ENCODE measurements at places on chromosomes 5 and 9.

DNA sequence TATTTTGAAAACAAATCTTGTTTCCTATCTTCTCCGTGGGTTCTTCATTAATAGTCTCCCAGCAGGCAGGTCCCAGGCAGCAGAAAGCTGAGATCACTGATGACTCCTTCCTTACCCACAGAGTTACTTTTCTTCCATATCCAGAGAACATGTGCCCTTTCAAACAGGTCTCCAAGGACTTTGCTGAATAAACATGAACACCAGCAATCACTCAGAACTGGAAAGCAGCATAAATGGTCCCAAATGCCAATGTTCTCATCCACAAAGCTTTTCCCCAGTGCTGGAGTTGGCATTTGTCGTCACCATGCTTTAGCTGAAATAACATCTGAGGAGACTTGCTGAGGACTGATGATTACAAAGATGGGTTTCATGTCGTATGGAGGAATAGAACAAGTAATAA lies 134.0 kb downstream of the YIPF5 start:
- DNase-seq: no peak

- DNase-seq: no peak
Observed at GRCh38 chr9:121885345-121885901, 207.7 kb downstream of the TTLL11 start.

GRCh38 chr9:72788966-72789735 lies 163.7 kb downstream of the ALDH1A1 start:
- no peak for DNase-seq

DNA sequence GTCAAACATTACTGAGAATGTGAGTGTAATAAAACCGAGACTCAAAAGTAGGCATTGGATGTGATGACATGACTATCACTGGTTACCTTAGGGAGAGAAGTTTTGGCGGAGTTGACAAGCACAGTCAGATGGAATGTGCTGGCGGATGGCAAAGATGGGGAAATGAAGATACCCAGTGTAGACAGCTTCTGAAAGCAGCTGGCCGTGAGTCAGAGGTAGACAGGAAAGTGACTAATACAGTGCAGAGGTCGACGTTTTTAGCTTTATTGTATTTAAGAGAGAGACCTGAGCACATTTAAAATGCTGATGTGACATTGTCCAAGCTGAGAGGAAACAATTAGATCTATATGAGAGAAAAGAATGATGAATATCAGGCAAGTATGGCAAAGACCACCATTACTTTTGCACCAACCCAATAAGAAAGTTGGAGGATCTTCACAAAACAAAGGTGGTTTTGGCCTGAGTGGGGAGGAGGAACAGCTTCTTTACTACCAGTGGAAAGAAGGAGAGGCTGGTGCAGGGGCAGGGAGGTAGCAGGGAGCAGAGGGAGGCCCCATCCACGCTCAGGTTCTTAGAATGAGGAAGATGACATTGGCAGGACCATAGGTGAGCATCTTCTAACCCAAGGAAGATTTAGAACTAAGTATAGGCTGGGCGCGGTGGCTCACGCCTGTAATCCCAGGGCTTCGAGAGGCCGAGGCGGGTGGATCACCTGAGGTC lies 36.7 kb upstream of the KCNIP1 start:
- peak; percentile 4 for DNase-seq

GRCh38 chr9:15909297-15909696 lies 356.5 kb downstream of the CCDC171 start:
- DNase-seq: no peak

GRCh38 chr9:95740217-95741004 lies 135.1 kb upstream of the ERCC6L2 start:
- DNase-seq: no peak

GRCh38 chr5:179177711-179178575 lies 117.8 kb downstream of the ZNF354C start:
- DNase-seq: no peak

DNA sequence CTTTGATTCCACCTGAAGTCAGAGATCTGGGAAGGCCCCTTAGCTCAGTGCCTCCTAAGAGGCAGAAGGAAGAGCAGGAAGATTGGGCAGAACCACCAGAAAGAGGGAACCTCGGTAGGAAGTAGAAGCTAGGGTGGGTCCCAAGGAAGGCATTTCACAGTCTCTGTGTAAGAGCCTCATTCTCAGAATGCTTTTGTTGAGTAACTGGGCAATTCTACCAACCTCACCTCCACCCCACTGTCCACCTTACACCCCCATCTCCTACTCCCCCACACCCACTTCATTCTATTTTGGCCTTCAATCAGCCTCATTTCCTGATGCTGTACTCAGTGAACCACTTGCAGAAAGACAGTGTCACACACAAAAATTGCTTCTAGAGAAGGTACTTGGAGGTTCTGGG lies 3.5 kb downstream of the HBEGF start:
- no peak for DNase-seq

DNA sequence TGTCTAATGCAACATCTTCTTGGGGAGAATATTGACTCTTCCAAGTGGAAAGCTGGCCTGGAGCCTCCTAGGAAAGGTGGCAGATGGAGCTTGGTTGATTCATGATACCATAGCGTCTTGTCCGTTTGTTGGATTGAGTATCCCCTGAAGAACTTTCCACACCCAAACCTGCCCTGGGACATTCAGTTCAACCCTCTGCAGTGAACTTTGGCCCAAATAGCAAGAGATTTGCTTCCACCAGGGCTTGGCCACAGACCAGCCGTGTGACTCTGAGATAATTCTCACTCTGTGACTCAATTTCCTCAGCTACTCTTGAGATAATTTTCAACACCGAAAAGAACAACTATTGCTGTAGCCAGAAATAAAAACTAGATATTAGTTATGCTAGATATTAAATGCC lies 108.0 kb upstream of the RAD23B start:
- DNase-seq: no peak

GRCh38 chr5:116495786-116496357 lies 78.8 kb downstream of the SEMA6A start:
- no peak for DNase-seq

DNA sequence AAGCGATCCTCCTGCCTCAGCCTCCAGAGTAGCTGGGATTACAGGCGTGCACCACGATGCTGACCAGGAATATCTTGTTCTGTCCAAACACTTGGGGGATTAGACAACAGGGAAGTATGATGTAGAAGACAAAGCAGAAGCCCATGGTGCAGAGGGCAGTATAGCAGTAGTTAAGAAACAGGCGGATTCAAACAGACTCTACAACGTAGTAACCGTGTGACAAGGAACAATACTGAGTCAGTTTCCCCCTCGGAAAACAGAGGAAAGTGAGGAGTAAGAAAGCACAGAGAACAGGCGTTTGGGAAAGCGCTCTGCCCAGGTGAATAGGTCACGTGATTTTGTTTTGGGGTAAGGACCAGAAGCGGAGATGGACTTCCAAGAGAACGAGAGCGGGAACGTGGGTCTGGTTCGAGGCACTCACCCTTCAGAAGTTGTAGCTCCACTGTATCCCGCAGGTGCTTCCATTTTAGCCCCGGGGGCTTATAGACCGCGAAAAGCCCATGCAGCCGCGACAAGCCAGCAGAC lies 306 bp downstream of the TRUB2 start:
- no peak for DNase-seq

DNA sequence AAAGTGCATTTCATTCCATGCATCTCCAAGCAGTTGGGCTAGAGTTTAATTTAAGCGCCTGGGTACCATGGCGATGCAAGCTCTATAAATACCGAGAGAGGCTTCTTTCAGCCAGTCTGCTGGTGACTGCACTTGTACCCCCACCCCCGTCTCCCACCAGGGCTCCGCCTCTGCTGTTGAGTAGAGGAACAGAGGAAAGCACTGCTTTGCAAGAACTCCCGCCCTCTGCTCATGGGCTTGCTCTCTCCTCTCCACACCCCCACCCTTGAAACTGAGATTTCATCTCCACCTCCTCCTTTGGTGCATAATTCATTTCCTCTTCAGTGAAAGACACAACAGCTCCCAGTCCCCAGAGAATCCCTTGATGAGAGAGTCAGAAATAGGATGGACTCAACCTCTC lies 5.1 kb upstream of the WWC1 start:
- no peak for DNase-seq

DNA sequence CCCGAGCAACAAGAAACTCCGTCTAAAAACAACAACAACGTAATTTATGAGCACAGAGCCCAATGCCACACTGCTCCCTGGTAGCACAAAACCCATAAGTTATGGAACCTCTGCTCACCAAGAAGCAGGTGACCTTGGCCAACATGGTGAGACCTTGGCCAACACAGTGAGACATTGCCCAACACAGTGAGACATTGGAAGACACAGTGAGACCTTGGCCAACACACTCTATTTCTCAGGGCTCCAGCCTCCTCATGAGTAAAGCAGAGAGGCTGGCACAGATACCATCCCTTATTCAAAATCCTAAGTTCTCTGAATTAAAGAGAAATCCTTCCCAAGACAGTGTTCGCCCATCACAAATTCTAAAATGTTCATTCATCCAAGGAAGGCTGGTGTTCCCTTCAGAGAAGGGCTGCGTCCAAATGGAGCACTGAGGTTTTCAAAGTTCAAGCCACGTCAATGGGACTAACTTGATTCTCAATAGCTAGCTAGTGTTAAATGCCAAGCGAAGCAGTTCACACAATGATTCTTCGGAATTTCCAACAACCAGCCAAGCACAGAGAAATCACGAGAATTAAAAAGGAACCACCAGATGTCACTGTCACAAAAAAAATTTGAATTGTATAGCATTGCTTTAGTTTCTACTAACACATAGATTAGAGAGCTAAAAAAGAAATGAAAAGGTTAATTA lies 29.5 kb downstream of the TTC39B start:
- peak; percentile 49 for DNase-seq

DNA sequence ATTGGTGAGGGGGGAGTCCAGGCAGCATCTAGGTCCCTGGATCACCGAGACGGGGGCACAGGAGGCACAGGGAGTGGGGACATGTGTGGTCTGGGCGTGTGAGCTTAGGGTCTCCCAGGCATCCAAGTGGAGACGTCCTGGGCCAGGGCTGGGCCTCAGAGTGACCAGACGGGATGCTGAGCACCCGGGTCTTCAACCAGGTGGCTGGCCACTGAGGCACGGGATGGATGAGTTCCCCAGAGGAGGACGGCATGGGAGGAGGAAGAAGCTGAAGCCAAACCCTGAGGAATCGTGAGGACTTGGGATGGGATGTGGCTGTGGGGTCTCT lies 88.0 kb downstream of the LMX1B start:
- no peak for DNase-seq

DNA sequence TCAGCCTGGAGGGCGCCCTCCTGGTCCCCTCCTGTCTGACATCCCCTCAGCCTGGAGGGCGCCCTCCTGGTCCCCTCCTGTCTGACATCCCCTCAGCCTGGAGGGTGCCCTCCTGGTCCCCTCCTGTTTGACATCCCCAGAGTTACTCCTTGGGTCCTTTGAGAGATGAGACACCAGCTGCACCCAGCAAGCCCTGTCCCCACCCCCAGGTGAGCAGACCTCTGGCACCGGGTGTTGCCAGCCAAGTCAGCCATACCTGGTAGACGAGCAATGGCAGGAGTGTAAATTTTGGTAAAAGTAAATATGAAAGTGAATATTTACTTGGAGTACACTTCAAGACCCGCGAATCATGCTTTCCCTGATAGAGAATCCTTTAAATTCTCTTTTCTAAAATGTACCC lies 25.4 kb downstream of the EXOC3 start:
- DNase-seq: no peak

GRCh38 chr9:38042626-38043357 lies 26.2 kb downstream of the SHB start:
- no peak for DNase-seq

- DNase-seq: no peak
Observed at GRCh38 chr5:137921931-137922330, 32.7 kb downstream of the PKD2L2 start.

GRCh38 chr9:88243736-88244135 lies 105.5 kb upstream of the SPATA31C2 start:
- DNase-seq: no peak

- no peak for DNase-seq
Observed at GRCh38 chr5:82918311-82919031, 158.7 kb downstream of the TMEM167A start.

GRCh38 chr5:135592312-135593045 lies 13.7 kb upstream of the CXCL14 start:
- DNase-seq: no peak

- no peak for DNase-seq
Observed at GRCh38 chr5:121630402-121630801, 221.3 kb upstream of the FTMT start.

GRCh38 chr5:176381979-176382378 lies 6.4 kb downstream of the NOP16 start:
- no peak for DNase-seq

GRCh38 chr5:112681481-112681908 lies 56.2 kb upstream of the APC start:
- no peak for DNase-seq

- DNase-seq: no peak
Observed at GRCh38 chr9:130579738-130580463, 524 bp downstream of the FUBP3 start.

GRCh38 chr9:132182314-132183091 lies 20.6 kb downstream of the NTNG2 start:
- DNase-seq: no peak

DNA sequence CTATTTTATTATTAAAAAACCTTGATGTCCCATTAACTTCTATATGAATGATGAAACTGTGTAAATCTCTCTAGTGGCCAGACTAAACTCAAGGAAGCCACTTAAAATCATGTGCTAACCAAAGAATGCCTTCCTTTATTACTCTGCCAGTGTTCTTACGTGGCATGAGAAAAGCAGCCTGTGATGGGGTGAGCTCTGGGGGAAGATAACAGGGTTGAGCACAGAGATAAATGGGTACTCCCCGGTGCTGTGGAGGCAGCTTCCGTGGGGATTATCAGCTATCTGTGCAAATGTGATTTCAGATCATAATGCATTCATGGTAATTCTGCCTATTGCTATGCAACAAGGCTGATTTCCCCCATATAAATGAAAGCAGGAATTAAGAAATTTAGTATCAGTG lies 181.3 kb downstream of the CAVIN4 start:
- no peak for DNase-seq

Measured in CD4-positive, alpha-beta T cell treated with Interleukin-10 for 1 hour (primary cell).